ENCODE measurements at places on chromosomes 12 and 14. TPM values are rescaled to one million over a fixed set of nuclear protein-coding genes. Genes with fewer than 3 reads are reported as not detected.
A peak's percentile ranks its signal among the peaks of the same experiment; 100 is the strongest.

GRCh38 chr12:106583242-106584103 lies 669 bp downstream of the RFX4 start:
- no peak for DNase-seq

GRCh38 chr12:46555406-46555852 lies 182.9 kb upstream of the SLC38A2 start:
- DNase-seq, result no peak

- DNase-seq, result no peak
These were observed 987 bp downstream of the CCER1 start for GRCh38 chr12:90953956-90954421.

DNA sequence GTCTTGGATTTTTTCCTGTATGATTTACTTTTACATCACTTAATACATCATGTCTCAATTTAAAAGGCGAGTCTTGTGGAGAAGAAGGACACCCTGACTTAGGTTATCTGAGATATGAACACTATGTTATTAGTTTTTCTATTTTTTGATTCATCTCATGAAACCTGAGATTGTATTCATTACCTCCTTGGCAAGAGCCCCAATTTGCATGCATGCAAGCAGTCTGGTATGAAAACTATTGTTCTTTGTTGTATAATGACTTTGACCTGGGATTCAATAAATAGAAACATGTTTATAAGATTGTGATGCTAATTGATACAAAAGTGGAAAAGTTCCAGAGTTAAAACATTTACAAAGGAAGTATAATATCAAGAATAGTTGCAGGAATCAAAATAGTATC lies 576.1 kb downstream of the NOVA1 start:
- no peak for DNase-seq

DNA sequence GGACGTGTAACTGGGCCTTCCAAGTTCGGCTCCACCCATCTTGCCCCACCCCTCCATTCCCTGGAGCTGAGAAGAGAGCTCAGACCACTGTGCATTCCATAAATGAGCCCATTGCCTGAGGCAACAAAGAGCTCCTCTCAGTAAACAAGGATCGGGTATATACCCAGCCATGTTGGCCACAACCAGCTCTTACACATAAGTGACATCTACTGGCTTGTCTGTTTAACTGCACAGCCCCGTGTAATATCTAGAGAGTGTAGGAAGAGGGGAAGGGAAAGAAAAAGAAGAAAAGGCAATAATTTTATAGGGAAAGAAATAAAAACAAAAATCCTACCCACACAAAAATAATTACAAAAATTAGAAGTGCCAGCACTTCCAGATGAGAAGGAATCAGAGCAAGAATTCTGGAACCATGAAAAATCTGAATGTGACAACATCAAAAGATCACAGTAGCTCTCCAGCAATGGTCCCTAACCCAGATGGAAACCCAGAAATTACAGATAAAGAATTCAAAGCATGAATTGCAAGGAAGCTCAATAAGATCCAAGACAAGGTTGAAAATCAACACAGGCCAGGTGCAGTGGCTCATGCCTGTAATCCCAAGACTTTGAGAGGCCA lies 308.1 kb downstream of the RPAP3 start:
- no peak for DNase-seq

DNA sequence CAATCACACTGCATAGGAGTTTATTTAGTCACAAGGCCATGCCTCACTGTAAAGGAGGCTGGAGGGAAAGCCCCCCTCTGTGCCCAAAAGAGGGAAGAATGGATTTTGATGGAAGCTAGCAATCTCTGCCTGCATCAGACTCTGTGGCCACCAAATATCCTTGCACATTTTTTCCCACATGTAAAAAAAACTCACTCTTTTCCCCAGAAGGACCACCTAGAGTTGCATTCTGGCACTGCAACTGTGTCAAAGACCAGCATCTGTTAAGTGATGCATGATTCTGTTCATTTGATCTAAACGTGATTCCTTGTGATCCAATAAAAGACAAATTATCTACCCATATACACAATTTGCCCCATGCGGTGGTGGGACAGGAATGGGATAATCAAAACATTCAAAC lies 8.0 kb downstream of the RHOJ start:
- DNase-seq, result no peak

DNA sequence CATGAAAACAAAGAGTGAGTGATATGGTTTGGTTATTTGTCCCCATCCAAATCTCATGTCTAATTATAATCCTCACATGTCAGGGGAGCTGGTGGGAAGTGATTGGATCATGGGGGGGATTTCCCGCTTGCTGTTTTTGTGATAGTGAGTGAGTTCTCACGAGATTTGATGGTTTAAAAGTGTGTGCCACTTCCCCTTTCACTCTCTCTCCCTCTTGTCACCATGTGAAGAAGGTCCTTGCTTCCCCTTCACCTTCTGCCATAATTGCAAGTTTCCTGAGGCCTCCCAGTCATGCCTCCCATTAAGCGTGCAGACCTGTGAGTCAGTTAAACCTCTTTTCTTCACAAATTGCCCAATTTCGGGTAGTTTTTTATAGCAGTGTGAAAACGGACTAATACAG lies 2.1 kb upstream of the ATXN7L3B start:
- DNase-seq, result no peak

- no peak for DNase-seq
These were observed 229.4 kb downstream of the BCL11B start for GRCh38 chr14:99042381-99043266.

DNA sequence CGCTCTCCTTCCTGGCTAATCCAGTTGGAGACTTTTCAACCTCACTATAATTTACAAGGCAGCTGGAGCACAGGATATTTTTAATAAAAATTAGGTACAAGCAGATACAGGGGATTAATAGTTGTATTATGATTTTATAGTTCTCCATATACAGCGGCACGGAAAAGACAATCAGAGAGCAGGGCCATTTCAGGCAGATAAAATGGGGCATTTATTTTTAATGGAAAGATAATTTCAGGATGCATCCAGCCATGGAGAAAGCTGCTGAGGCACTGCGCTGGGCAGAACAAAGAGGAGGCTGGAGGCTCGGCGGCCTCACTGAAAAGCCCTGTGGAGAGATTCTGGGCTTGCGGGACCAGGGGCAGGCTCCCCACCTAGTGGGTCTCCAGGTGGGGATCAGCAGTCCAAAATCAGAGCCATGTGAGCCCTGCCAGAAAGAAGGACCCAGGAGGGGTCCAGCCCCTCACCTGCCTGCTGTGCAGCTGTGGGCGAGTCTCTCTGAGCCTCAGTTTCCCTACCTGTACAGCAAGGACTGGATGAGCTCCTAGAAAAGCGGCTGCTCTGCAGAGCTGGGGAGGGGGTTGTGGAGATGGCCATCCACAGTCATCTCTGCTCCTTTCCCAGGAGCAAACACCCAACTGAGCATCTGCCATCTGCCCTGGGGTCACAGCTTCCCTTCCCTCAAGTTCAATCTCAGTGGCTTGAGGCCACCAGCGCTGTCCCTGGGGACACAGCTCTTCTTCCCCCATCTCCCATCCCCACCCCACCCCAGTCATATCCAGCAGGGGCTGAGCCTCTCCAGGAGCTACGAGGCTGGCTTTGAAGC lies 23.9 kb upstream of the C14orf180 start:
- no peak for DNase-seq

GRCh38 chr14:57736391-57736790 lies 129.5 kb downstream of the SLC35F4 start:
- no peak for DNase-seq

- no peak for DNase-seq
These were observed 897 bp downstream of the SUDS3 start for GRCh38 chr12:118377021-118377883.

GRCh38 chr14:94689985-94690400 lies 77.8 kb downstream of the SERPINA3 start:
- no peak for DNase-seq

GRCh38 chr14:32399920-32400319 lies 70.8 kb downstream of the AKAP6 start:
- DNase-seq, result no peak

DNA sequence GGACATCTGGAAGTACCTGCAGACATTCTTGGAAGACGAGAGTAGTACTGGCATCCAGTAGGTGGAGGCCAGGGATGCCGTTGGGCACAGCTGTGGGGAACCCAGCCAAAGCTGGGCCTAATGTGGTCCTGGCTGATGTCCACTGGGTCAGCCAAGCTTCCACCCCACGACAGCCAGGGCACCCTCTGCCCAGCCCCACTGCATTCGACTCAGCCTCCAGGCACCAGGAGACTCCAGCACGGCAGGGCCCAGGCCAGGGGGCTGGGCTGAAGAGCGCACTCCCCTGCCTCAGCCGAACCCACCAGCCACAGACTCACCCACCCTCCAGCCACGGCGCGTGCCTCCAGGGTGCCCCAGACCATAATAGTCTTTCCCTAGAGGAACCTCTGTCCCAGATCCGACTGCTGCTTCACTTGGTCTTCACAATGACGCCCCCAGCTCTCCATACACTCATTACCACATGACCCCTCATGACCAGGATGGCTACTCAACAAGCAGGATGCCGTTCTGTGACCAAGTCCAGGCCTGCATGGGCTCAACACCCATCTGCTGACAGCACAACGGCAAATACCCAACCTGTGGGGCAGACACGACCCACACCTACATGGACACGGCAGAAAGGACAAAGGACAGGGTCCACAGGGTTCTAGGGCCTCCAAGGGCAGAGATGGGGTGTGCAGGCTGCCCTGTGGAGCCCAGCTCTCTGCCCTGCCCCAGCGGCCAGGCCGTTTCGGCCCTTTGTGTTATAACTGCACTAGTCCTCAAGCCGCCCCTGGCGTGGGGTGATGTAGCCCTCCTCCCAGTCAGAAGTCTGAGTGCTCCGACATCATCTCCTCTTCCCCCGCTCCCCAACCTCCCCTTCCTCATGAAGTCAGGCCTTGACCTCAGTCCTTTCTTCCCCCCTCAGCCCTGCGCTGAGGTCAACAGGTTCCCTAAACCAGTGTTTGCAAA lies 22.8 kb downstream of the ITPK1 start:
- DNase-seq, result peak; percentile 67

DNA sequence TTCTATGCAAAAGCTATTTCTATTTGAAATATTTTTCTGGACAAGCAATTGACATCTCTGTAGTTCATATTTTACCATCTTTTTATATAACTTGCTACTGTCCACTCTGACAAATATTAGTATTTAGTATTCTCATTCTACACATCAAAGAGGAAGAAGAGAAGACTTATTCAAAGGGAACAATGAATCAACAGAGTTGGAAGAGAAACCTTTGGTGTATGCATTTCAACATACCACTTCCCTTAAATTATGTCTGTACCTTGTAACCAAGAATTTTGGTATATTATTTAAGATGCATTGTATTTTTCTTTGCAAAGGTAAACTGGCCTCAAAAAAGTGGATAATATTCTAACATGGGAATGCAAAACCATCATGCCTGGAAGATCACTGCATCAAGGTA lies 72.1 kb upstream of the DUSP6 start:
- no peak for DNase-seq

DNA sequence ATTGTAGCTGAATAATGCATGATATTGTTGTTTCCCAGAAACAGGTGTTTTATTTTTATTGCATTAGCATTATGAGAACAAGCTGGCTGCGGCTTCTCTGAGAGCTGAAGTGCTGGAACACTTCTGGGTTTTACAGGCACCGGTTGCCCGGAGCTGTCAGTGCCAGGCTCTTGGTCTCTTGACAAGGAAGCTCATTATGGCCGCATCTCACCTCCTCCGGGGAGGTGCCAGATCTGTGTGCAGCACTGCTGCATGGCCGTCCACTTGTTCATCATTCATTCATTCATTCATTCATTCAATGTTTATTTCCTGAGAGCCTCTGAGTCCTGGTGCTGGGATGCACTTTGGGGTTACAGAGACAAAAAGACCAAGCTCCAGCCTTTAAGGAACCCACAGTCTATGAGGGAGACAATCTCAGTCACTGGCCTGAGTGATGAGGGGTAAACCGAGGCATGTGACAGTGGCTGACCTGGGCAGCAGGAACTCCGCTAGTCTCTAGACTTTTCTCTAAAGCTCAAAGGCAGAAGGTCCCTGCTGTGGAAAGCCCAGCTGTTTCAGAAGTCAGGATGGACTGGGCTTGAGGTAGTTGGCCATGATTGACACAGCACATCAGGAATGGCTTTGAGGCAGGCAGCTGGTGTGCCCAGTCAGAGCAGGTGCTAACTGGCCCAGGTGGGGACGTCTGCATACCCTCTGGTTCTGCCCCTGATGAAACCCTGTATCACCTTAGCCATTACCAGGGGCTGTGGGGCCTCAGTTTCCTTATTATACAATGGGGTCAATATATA lies 181.0 kb downstream of the ADGRD1 start:
- DNase-seq, result no peak

DNA sequence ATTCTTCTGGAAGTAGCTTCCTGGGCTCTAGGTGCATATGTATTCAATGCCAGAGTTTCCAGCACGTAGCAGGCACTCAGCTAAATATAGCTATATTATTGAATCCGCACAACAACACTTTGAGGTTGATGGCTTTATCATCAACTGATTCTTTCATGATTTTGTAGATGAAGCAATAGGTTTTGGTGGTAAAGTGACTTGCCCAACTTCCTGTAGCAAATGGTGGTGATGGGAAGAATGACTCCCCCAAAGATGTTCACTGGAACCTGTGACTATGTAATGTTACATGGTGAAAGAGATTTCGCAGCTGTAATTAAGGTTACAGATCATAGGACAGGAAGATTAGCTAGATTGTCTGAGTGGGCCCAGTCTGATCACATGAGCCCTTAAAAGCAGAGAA lies 3.2 kb downstream of the TDRD9 start:
- DNase-seq, result no peak

TMEM119 gene
- 1.4 TPM for total RNA-seq

CIROP gene
- total RNA-seq, result not detected

RNASE3 gene
- not detected for total RNA-seq

PCED1B gene
- 1.1 TPM for total RNA-seq

ADAM20 gene
- total RNA-seq, result 0.57 TPM

TAS2R7 gene
- not detected for total RNA-seq

FGF6 gene
- total RNA-seq, result not detected

GPRC5D gene
- total RNA-seq, result not detected

KCNC2 gene
- not detected for total RNA-seq

RD3L gene
- 29.8 TPM for total RNA-seq

MYH6 gene
- total RNA-seq, result 4,258 TPM

FOXG1 gene
- not detected for total RNA-seq

E2F7 gene
- 0.07 TPM for total RNA-seq

STAB2 gene
- total RNA-seq, result 0.25 TPM

ZDHHC22 gene
- not detected for total RNA-seq
